ENCODE measurements at places on chromosomes 4 and X. TPM values are rescaled to one million over a fixed set of nuclear protein-coding genes. Genes with fewer than 3 reads are reported as not detected.

DNA sequence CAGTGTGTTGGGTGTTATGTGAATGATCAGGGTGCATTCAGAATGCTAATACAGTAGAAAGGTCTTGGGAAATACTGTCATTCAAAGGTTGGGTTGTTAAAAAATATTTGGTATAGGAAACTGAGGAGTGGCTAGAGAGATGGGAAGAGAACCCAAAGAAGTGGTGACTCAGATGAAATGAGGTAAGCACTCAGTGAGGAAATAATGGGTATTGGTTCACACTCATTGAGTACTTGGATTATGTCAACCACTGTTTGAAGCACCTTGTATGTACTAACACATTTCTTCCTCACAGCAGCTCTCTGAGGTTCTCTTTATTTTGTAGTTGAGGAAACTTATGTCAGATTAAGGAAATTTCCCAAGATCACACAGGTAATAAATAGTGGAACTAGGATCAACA is 40.8 kb upstream of the NUDT6 start:
- H3K27ac ChIP-seq = no peak overlapping the region
- no peaks in the 10 kb centered on the region for H3K27me3 ChIP-seq
- no peak overlapping the region for H3K4me3 ChIP-seq
- DNase-seq = no peak
- no peaks in the 10 kb centered on the region for H3K4me1 ChIP-seq

- no peaks in the 10 kb centered on the region for H3K27me3 ChIP-seq
- no peak for DNase-seq
- H3K27ac ChIP-seq = no peak overlapping the region
- H3K4me1 ChIP-seq = no peaks in the 10 kb centered on the region
Measured at GRCh38 chr4:183413234-183414200, 30.9 kb upstream of the CDKN2AIP start.

Gene UVSSA
- 5.8 TPM for total RNA-seq

Gene HS3ST1
- not detected for total RNA-seq

Data from SJCRH30 (cell line).